ENCODE measurements at places on chromosomes 7 and 10. TPM values are rescaled to one million over a fixed set of nuclear protein-coding genes. Genes with fewer than 3 reads are reported as not detected.

LRRD1 gene
- not detected for total RNA-seq

MBL2 gene
- total RNA-seq, result not detected

HSPA12A gene
- not detected for total RNA-seq

CDC14C gene
- not detected for total RNA-seq

PLPP4 gene
- not detected for total RNA-seq

MET gene
- total RNA-seq, result not detected

DNA sequence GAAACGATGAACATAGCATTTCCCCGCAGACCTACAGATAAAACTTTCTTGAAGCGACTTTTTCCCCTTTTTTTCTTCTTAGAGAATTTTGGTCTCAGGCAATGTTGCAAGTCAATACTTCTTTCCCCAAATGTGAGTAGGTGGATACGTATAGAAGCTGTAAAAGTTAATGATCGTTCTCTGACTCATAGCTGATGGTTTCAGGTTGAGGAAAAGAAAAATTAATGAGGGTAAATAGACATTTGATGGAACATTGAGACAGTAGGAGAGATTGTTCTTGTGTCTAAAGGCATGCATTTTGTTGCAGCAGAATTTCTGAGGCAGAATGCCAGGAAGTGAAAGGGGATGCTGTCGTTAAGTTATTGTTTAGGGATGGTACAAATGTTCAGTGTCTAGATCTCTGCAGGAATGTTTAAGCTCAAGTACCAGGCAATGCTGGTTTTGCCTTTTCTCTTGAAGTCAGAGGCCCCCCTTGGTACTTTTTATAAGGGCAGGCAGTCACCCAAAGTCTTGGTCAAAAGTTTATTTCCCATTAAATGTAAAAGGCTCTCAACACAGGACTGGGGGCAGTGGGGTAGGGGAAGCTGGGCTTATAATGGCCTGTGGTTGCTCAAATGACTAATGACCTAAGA, 9.3 kb downstream of the TCF7L2 start:
- no peak for DNase-seq
- no peaks in the 10 kb centered on the region for H3K36me3 ChIP-seq
- no peak overlapping the region for H3K27ac ChIP-seq
- H3K27me3 ChIP-seq, result peaks cover 4% of the 10 kb centered on the region

DNA sequence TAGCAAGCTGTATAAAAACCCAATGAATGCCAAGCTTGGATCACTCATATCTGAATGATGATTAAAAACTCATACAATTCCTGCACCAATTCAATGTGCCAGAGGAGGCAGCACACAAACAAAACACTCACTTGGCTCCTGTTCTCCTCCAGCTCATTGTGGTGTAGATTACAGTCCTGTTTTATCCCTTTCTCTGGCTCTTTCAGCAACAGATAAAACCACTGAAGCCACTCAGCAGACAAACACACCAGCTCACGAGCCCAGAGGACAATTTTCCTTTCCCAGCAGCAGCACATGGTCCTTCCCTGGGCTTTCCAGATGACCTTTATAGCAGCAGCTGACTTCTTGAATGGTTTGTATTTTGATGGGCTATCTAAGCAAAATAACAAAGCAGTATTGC, 107.3 kb upstream of the STARD3NL start:
- H3K4me1 ChIP-seq, result no peaks in the 10 kb centered on the region
- H3K27me3 ChIP-seq, result peaks cover 13% of the 10 kb centered on the region
- H3K36me3 ChIP-seq, result no peaks in the 10 kb centered on the region
- H3K27ac ChIP-seq, result no peak overlapping the region

DNA sequence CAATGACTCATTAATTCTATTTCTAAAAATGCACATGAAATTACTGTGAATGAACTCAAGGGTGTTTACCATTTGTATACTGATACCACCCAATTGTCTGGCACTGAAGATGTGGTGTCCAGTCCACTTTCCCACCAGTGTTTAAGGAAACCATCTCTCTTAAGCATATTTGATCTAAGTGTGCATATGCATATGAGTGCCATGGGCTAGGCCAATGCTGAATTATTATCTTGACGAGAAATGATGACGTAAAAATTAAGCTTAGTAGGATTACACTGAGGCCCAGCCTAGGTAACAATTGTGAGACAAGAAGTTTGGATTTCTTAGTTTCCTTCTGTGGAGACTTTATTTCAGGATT, 59.7 kb downstream of the SVIL start:
- H3K4me3 ChIP-seq, result no peak overlapping the region
- no peaks in the 10 kb centered on the region for H3K27me3 ChIP-seq

- DNase-seq, result no peak
- H3K4me1 ChIP-seq, result no peaks in the 10 kb centered on the region
- H3K36me3 ChIP-seq, result peaks cover 85% of the 10 kb centered on the region
- no peak overlapping the region for H3K27ac ChIP-seq
- H3K27me3 ChIP-seq, result no peaks in the 10 kb centered on the region
Measured at GRCh38 chr7:38757931-38758330, 126.8 kb upstream of the AMPH start.

DNA sequence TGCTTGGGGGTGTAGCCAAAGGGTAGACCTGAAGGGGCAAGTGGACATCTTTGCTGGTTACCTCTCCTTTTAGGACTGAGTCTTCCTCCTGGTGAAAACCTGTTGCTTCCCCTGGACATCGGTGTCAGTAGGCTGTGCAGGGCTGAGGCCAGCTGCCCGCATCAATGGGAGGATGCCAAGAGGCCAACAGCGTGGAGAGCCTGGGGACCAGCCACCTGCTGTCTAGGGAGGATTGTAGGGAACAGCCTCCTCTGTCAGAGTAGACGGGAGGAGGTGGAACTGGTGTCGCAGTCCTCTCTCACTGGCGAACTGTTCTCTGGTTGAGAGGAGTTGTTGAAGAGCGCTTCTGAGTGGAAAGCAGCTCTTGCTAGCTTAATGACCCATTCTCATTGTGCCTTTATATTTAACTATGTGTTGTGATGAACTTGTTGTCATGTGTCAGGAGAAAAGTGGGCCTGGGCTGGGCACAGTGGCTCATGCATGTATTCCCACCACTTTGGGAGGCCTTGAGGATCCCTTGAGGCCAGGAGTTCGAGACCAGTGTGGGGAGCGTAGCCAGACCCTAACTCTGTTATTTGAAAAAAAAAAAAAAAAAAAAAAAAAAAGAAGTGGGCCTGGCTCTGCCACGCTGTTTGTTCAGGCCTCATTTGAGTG, 1.8 kb downstream of the SUFU start:
- H3K4me1 ChIP-seq, result peaks cover 20% of the 10 kb centered on the region
- no peaks in the 10 kb centered on the region for H3K27me3 ChIP-seq
- H3K4me3 ChIP-seq, result no peak overlapping the region
- no peaks in the 10 kb centered on the region for H3K36me3 ChIP-seq
- H3K27ac ChIP-seq, result peak overlapping the region; percentile 90
- no peak for DNase-seq

- H3K4me1 ChIP-seq, result no peaks in the 10 kb centered on the region
- no peak overlapping the region for H3K4me3 ChIP-seq
- no peaks in the 10 kb centered on the region for H3K27me3 ChIP-seq
- no peak overlapping the region for H3K27ac ChIP-seq
Measured at GRCh38 chr10:127470911-127471310, 78.2 kb upstream of the NPS start.

DNA sequence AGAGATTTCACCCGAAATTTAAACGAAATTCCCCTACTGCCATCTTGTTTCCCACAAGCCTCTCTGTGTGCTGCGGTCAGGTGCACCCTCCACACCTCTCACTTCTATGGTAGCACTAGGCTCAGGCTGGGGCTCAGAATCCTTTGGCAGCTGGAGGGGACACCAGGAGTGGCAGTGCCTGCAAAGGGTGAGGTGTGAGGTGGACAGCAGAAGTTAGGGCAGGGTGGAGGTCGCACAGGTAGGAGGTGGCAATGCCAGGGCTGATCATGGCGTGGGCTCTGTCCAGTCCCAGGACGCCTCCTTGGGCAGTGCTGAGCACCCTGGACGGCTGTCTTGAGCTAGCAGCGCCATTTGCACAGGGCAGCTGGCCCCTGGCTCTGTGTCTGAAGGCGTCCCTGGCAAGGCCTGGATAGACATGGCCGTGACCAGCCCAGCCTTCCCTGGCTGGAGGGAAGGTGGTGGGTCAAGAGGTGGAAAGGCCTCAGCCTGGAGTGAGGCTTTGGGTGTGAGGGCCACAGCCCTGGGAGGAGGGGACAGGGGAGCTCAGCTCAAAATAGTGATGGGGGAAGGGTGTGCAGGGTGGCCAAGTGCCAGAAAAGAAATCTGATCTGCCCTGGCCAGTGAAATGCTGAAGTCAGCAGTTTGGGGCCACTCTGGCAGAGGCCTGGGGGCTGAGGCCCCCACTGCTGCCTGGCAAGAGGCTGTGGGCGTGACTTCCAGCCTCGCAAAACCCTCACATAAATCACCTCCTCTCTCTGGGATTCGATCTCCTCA, 40.0 kb downstream of the ZCCHC24 start:
- no peak overlapping the region for H3K4me3 ChIP-seq
- H3K4me1 ChIP-seq, result peaks cover 2% of the 10 kb centered on the region
- H3K27me3 ChIP-seq, result no peaks in the 10 kb centered on the region
- H3K27ac ChIP-seq, result no peak overlapping the region
- H3K36me3 ChIP-seq, result no peaks in the 10 kb centered on the region
- peak; percentile 44 for DNase-seq

- peaks cover 16% of the 10 kb centered on the region for H3K27me3 ChIP-seq
- H3K36me3 ChIP-seq, result no peaks in the 10 kb centered on the region
- DNase-seq, result no peak
- H3K4me3 ChIP-seq, result no peak overlapping the region
- no peak overlapping the region for H3K27ac ChIP-seq
- H3K4me1 ChIP-seq, result no peaks in the 10 kb centered on the region
Measured at GRCh38 chr10:93790439-93790838, 32.7 kb downstream of the LGI1 start.

GRCh38 chr7:114085313-114085591, 166.4 kb upstream of the PPP1R3A start:
- no peak for DNase-seq
- H3K4me1 ChIP-seq, result peaks cover 39% of the 10 kb centered on the region
- peaks cover 2% of the 10 kb centered on the region for H3K36me3 ChIP-seq
- peaks cover 66% of the 10 kb centered on the region for H3K27me3 ChIP-seq

GRCh38 chr10:10824591-10825148, 193.0 kb upstream of the CELF2 start:
- H3K36me3 ChIP-seq, result no peaks in the 10 kb centered on the region
- H3K4me3 ChIP-seq, result no peak overlapping the region
- no peak for DNase-seq
- peaks cover 9% of the 10 kb centered on the region for H3K27me3 ChIP-seq

GRCh38 chr10:43203448-43204041, 63.3 kb downstream of the RASGEF1A start:
- H3K27me3 ChIP-seq, result no peaks in the 10 kb centered on the region
- no peak overlapping the region for H3K27ac ChIP-seq
- no peaks in the 10 kb centered on the region for H3K36me3 ChIP-seq
- no peak overlapping the region for H3K4me3 ChIP-seq
- peaks cover 3% of the 10 kb centered on the region for H3K4me1 ChIP-seq
- DNase-seq, result peak; percentile 8

GRCh38 chr10:79152423-79152817, 83.7 kb downstream of the ZMIZ1 start:
- H3K36me3 ChIP-seq, result no peaks in the 10 kb centered on the region
- H3K27ac ChIP-seq, result peak overlapping the region; percentile 23
- H3K4me1 ChIP-seq, result peaks cover 47% of the 10 kb centered on the region
- DNase-seq, result no peak

DNA sequence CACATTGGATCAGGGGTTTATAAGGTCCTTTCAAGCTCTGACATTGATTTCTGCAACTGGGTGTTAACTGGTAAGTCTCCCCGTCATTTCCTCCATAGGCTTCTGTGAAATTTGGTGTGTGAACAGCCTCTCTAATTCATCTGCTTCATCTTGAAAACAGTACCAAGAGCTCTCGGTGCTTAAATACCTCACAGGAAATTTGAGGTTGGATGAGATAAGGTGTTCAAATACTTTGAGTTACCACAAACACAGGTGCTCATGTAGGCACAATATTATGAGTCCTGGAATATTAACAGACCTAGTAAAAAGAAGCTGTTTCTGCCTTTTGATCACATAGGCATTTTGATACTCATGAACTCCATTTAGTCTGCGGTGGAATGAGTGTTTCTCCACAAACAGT, 85.2 kb downstream of the RTKN2 start:
- peaks cover 72% of the 10 kb centered on the region for H3K4me1 ChIP-seq
- peak overlapping the region; percentile 67 for H3K4me3 ChIP-seq
- H3K36me3 ChIP-seq, result no peaks in the 10 kb centered on the region
- DNase-seq, result peak; percentile 77
- no peaks in the 10 kb centered on the region for H3K27me3 ChIP-seq
- peak overlapping the region; percentile 43 for H3K27ac ChIP-seq

- H3K27me3 ChIP-seq, result peaks cover 35% of the 10 kb centered on the region
- no peak for DNase-seq
- no peaks in the 10 kb centered on the region for H3K4me1 ChIP-seq
- no peak overlapping the region for H3K27ac ChIP-seq
Measured at GRCh38 chr10:77696584-77696983, 59.0 kb upstream of the KCNMA1 start.

DNA sequence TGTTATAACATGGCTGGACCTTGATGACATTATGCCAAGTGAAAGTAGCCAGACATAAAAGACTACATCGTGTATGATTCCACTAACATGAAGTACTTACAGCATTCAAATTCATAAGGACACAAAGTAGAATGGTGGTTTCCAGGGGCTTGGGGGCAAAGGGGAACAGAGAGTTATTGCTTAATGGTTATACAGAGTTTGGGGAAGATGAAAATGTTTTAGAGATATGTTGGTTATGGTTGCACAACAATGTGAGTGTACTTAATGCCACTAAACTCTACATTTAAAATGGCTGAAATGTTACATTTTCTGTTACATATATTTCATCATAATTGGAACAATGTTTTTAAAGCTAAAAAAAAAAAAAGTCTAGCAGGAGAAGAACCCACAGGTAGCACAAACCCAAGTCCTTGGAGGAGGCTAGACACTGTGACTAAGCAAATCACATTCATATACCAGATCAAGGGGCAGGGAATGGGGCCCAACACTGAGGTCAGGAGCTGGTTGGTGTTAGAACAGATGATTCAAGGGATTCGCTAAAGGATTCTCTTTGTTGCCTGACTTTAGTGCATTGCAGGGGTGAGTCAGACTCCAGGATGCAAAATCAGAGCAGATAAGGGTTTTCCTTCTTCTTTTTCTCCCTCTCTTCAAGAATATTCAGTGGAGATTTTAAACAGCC, 25.1 kb upstream of the AOAH start:
- no peaks in the 10 kb centered on the region for H3K27me3 ChIP-seq
- no peak overlapping the region for H3K4me3 ChIP-seq
- DNase-seq, result no peak

DNA sequence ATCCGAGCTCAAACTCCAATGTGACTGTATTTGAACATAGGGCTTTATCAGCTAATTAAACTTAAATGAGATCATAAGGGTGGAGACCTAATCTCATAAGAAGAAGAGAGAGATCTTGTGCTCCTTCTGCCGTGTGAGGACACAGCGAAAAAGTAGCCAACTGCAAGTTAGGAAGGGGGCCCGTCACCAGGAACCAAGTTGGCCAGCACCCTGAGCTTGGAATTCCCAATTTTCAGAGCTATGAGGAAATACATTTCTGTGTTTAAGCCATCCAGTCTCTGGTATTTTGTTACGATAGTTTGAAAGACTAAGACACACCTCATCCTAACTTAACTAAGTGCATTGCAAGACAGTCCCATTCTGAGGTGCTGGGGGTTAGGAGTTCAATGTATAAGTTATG, 14.1 kb upstream of the WDR86 start:
- H3K4me3 ChIP-seq, result no peak overlapping the region
- no peaks in the 10 kb centered on the region for H3K27me3 ChIP-seq
- H3K27ac ChIP-seq, result no peak overlapping the region
- H3K36me3 ChIP-seq, result peaks cover 7% of the 10 kb centered on the region
- DNase-seq, result no peak
- H3K4me1 ChIP-seq, result peaks cover 21% of the 10 kb centered on the region
